ENCODE measurements at places on chromosomes 4 and X.

- DNase-seq, result peak; percentile 5
Observed at GRCh38 chrX:34371754-34372153, 239.6 kb upstream of the FAM47A start.

- no peak for DNase-seq
Observed at GRCh38 chr4:38987491-38987890, 44.7 kb downstream of the TMEM156 start.

DNA sequence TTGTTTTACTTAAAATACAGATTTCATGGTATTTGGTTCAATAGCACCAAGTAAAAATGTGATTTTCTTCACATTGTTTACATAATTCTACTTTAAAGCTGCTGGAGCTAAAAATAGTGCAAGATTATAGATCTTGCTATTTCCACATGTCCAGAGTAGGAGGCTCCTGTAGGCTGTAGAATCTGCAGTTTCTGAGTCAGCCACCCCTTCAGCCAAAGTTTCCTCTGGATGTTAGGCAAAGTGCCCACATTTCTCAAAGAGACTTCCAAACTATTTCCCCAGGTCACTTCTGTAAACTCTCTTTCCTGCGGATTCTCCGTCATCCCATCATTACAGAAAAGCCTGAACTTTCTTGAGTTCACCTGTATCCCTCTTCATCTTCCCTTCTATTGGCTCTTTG, 342.5 kb upstream of the FSTL5 start:
- DNase-seq, result peak; percentile 6

DNA sequence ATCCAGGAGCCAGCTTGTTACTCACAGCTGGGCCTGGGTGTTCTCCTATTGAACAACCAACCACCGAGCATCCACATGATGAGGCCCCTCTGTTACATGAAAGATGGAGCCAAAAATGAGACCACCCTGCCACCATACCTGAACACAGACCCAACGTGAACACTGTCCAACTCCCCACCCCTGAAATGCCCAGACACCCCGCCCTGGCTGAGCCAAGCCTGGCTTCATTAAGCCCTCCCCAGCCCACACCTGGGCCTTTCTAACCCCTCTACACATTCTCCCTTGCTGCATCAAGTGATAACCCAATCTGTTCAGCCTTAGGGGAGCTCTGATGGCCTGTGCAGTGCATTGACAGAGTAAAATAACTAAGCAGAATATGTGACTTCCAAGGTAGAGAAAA, 80.7 kb downstream of the EVC start:
- DNase-seq, result no peak

- no peak for DNase-seq
Observed at GRCh38 chrX:18654875-18655836, 16.8 kb downstream of the RS1 start.

DNA sequence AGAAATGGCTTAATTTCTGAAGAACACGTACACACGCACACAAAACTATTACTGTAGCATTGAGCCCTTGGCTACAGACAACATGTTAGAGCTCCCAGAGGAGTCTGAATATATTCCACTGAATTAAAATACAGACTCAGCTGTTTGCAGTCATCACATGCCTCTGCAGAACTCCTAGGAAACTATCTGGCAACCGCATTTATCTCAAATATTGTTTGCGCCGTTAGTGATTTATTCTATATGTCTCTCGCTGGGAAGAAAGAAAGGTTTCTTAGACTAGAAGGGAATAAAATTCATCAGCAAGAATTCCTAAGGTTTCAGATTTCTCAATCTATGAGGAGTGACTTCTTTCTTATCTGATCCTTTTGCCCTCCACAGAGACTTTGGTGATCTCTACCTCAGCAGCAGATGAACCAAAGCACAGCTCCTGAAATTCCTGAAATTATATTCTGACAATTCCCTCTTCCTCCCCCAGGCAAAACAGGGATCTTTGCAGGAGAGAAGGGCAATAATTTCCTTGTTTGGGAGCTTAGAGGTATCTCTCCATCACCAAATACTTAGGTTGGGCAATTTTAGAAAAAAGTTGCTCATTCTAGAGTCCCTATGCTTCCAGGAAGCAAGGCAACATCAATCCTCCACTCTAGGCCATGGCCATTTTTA, 199.2 kb downstream of the APBB2 start:
- no peak for DNase-seq

DNA sequence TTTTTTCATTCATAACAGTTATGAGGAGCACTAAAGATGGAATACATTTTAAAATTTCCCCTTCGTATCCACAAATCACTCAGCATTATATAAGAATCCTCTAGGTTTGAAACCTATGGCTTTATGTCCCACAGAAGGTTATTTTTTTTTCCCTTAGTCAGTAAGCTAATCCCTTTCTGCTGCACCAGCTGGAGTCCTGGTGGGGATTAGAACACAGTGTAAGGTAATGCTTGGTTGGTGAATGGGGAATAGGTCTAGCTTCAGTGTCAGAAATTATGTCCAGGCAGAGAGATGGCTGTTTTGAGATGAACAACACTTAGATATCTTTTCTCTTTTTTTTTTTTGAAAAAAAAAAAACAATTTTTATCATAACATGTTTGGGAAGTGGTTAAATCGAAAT, 116.6 kb downstream of the RASGEF1B start:
- DNase-seq, result no peak

GRCh38 chr4:183639291-183639690, 19.7 kb downstream of the RWDD4 start:
- no peak for DNase-seq

DNA sequence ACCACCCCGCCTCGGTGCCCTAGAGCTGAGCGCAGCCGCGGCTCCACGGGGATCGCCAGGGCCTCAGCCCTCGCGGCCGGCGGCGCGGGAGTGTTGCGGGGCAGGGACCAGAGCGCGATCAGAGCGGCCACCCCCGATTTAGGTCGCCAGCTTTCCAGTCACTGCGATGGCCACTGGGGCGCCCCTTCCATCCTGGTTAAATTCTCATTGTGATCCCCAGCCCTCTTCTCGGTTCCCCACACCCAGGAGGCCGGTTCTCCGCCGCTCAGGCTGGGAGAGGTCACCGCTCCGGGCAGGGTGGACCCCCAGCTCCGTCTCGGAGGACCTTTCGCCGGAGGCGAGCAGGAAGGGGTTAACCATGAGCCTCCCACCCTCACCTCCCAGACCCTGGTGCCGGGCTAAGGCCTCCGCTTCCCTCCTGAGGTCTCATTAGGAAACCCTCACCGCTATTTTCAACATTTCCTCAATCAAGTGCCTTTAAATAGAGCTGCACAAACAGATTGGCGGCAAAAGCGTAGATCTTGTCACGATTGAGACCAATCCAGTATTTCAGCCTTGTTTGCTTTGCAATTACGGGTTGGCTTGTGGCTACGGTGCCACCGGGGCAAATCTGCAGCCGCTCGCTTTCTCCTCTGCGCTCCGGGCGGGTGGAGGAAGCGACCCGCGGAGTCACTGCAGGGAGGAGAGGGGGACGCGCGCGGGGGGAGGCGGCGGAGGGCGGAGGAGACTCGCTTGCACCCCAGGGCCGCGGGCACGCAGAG, 8.3 kb upstream of the HAND2 start:
- DNase-seq, result peak; percentile 17

GRCh38 chr4:146514651-146515357, 6.9 kb downstream of the SLC10A7 start:
- no peak for DNase-seq

GRCh38 chrX:8897259-8897658, 96.1 kb upstream of the FAM9A start:
- peak; percentile 54 for DNase-seq

- no peak for DNase-seq
Observed at GRCh38 chrX:20350596-20350995, 83.9 kb upstream of the RPS6KA3 start.

DNA sequence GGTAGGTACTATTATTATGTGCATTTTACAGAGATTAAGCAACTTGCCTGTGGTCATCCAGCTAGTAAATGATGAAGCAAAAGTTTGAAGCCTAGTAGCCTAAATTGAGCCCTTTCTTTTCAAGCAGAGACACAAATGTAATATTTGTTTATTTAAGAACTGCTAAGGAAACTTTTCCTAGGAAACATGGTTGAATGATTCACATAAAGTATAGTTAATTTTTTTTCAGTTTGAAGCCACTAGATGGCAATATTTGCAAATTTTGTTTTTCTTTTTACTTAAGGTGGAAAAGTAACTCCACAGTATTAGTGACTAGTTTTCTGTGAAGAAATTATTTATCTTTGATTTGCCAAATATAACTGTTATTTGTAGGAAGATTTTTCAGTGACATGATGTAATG, 52.8 kb upstream of the ANKRD17 start:
- DNase-seq, result peak; percentile 71

GRCh38 chr4:175386776-175387507, 425.1 kb downstream of the GPM6A start:
- no peak for DNase-seq

GRCh38 chr4:69780141-69780540, 19.7 kb upstream of the SULT1B1 start:
- DNase-seq, result no peak

GRCh38 chr4:133157460-133158160, 8.5 kb downstream of the PCDH10 start:
- DNase-seq, result no peak

GRCh38 chr4:184262901-184263300, 45.2 kb upstream of the ENPP6 start:
- peak; percentile 59 for DNase-seq

DNA sequence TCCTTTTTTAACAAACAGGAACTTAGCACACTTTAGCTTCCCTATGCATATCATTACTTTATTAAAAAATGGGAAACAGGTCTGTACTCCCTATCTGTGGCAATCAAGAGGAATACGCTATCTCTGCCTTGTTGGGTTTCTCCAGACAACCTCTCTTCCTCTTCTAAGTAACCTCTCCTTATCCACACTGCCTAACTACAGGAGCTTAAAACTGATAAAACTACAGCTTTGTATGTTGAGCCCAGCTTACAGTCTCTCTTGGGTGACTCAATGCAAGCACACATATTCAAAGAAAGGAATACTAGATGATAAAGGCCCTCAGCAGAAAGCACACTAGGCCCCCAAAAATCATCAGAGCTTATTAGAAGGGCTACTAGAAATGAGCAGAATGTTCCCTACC, 8.9 kb downstream of the NUP62CL start:
- no peak for DNase-seq

DNA sequence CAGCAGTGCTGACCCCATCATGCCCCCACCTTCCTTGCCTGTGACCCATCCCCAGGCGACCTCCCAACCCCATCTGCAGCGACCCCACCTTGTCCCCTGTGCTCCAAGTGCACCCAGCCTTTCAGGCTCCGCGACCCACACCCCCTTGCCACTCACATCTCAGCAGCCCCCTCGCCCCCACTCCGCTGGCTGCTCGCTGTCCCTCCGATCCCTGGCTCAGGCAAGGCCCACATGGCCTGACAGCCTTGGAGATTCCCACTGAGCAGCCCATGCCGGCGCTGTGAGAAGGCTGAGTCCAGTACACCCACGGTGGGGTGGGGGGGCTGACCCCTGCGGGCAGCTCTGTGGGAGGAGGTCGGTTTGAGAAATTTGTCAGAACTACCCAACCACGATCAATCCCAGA, 9.1 kb downstream of the ZFYVE28 start:
- DNase-seq, result no peak

- no peak for DNase-seq
Observed at GRCh38 chr4:8325291-8325973, 55.9 kb downstream of the HTRA3 start.

DNA sequence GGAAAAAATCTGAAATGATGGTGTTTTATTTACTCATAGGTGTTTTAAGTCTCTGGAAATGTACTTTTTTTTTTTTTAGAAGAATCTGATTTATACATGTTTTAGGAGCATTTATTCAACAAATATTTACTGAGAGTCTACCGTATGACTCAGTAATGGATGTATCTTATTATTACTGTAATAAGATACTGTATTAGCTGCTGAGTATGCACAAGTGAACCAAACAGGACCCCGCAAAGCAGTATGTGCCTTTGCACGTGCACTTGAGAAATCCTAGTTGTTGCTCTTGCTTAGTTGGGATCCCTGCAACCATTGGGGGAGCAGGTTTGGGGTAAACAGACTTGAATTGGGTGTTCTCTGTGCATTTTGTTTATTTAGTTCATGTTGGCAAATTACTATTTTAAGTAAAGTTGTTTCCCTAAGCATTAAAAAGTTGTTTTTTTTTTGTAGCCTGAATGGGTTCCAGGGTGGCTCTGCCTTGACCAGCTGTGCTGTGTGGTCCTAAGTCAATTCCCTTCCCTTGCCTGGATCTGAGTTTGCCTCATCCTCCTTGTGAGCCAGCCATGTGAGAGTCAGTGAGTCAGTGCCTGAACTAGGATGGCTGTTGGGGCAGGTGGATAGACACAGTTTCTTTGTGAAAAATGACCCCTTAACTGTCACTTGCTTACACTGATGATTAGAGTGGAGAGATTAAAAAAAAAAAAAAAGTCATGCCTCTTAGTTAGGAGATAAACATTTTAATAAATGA, 27.7 kb downstream of the DCUN1D4 start:
- DNase-seq, result peak; percentile 27

- DNase-seq, result no peak
Observed at GRCh38 chr4:114040319-114041116, 61.1 kb upstream of the ARSJ start.

DNA sequence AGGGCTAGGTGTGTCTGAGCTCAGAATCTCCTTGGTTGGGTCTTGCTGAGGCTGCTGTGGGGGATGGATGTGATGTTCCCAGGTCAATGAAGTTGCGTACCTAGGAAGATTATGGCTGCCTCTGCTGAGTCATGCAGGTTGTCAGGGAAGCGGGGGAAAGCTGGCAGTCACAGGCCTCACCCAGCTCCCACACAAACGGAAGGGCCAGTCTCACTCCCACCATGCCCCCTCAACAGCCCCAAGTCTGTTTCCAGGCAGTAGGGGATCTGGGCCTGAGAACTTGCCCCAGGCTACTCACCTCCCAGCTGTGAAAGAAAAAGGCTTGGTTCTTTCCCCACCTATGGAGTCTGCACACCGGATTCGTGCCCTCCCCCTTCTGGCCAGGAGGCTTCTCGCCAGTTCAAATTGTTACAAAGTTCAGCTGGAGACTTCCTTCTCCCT, 72.9 kb downstream of the WDR44 start:
- DNase-seq, result no peak

DNA sequence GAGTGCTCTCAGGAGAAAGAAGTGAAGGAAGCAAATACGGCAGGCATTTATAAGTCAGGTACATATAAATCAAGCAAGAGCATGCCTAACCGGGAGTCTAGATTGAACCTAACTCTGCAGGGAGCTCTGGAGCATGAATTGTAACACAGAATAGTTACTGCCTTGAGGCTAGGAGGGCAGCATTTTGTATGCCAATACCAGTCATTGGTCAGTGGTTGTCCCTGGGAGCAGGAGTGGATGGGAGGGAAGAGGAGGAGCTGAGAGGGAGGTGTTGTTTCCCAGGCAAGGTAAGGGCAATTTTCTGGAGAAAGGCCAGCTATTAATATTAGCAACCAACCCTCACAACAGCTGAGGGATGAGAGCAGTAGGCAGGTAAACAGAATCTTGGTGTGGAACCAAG, 224.7 kb upstream of the DCAF8L1 start:
- DNase-seq, result no peak

- no peak for DNase-seq
Observed at GRCh38 chrX:13518126-13518525, 51.3 kb upstream of the EGFL6 start.

DNA sequence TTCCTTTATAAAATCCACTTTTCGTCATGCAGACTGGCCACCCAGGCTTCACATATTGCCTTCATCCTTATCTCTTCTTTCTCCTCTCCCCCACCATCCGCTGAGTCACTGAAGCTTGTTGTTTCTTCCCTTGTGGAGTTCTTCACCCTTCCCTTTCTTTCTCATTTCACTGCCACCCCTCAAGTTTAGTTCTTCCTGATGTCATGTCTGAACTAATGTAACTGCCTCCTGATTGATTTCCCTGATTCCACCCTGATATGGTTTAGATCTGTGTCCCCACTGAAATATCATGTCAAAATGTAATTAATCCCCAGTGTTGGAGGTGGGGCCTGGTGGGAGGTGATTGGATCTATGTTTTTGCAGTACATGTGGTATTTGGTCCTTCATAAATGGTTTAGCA, 151.4 kb downstream of the CPEB2 start:
- DNase-seq, result no peak

All from fibroblast of mammary gland (primary cell).